ENCODE measurements at places on chromosomes 12 and 14. TPM values are rescaled to one million over a fixed set of nuclear protein-coding genes. Genes with fewer than 3 reads are reported as not detected.

Gene ARHGEF25
- 0.05 TPM for polyA plus RNA-seq

DNA sequence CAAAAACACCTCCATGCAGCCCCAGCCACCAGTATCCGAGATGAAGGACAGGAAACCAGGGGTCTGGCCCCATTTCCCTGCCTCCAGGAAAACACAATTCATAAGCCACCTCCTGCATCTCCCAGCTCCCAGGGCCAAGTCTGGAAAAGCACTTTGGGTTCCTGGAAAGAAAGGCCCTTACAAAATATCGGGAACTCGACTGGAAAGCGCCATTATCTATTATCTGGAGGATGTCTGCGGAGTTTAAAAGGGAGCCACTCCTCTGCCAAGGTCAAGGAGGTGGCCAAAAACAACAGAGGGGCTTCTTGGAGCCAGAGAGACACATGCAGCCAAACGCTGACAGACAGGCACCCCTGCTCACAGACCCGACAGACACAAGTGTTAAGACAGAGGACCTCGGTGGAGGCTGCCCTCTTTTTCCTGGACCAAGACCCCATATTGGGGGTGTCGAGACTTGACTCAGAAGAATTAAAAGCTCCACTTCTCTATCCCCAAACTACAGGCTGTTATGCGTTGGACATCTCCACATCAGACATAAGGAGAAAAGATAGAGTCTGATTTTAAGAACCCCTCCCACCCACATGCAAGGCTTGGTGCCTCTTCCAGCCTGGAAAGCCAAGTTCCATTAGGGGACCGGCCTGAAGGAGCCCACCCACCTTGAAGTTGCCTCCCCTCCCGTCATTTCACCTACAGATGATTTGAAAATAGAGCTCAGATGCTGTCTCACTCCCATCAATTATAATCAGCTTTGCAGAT lies 9.6 kb downstream of the ACTN1 start:
- H3K4me3 ChIP-seq = no peak overlapping the region
- H3K36me3 ChIP-seq = peaks cover 20% of the 10 kb centered on the region
- no peak overlapping the region for H3K27ac ChIP-seq
- DNase-seq = no peak

- H3K36me3 ChIP-seq = no peaks in the 10 kb centered on the region
- no peak overlapping the region for H3K27ac ChIP-seq
- H3K4me1 ChIP-seq = peaks cover 13% of the 10 kb centered on the region
- H3K27me3 ChIP-seq = peaks cover 59% of the 10 kb centered on the region
- no peak overlapping the region for H3K4me3 ChIP-seq
Observed at GRCh38 chr12:2051700-2052621, 826 bp upstream of the CACNA1C start.

GRCh38 chr12:124451637-124452243 lies 115.7 kb downstream of the NCOR2 start:
- no peak overlapping the region for H3K27ac ChIP-seq
- peaks cover 47% of the 10 kb centered on the region for H3K4me1 ChIP-seq
- no peaks in the 10 kb centered on the region for H3K27me3 ChIP-seq
- DNase-seq = no peak
- H3K4me3 ChIP-seq = no peak overlapping the region

Gene KIF5A
- not detected for polyA plus RNA-seq

GRCh38 chr14:68479247-68479646 lies 313.6 kb downstream of the ZFP36L1 start:
- no peaks in the 10 kb centered on the region for H3K27me3 ChIP-seq
- H3K36me3 ChIP-seq = no peaks in the 10 kb centered on the region
- H3K4me1 ChIP-seq = peaks cover 35% of the 10 kb centered on the region

Gene CMTM5
- polyA plus RNA-seq = 1.1 TPM

Gene SLC25A47
- not detected for polyA plus RNA-seq

Gene PLCZ1
- not detected for polyA plus RNA-seq

- no peaks in the 10 kb centered on the region for H3K36me3 ChIP-seq
- H3K27ac ChIP-seq = no peak overlapping the region
Observed at GRCh38 chr12:118986050-118986449, 4.7 kb downstream of the SRRM4 start.

DNA sequence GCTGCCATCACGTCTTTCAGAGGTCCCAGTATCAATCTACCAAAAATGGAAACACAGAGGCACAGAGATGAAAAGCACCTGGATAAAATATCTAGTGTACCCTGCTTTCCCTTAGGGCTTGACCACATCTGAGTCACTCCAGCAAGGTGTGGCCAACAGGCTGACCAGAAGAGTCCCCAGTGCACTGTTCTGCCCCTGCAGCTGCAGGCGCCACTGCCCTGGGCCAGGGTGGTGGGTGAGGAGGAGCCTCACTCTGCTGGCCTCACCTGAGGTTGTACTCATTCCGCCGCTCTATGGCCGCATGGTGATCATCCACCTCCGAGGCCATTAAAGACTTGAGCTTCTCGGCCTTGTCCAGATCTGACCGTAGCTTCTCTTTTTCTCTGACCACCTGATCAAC lies 60.4 kb downstream of the NIN start:
- no peak for DNase-seq
- H3K27ac ChIP-seq = no peak overlapping the region
- no peaks in the 10 kb centered on the region for H3K4me1 ChIP-seq
- no peak overlapping the region for H3K4me3 ChIP-seq

Gene CABP1
- not detected for polyA plus RNA-seq

GRCh38 chr12:132617822-132618682 lies 524 bp upstream of the P2RX2 start:
- H3K4me1 ChIP-seq = no peaks in the 10 kb centered on the region
- H3K27me3 ChIP-seq = peaks cover 18% of the 10 kb centered on the region
- no peak for DNase-seq
- H3K4me3 ChIP-seq = no peak overlapping the region

Measured in CD14-positive monocyte (primary cell).